ENCODE measurements at places on chromosomes 12 and 14.

GRCh38 chr14:64536488-64537245 is 3.9 kb upstream of the HSPA2 start:
- DNase-seq = no peak

GRCh38 chr14:91901449-91902226 is 34.3 kb upstream of the TC2N start:
- no peak for DNase-seq

DNA sequence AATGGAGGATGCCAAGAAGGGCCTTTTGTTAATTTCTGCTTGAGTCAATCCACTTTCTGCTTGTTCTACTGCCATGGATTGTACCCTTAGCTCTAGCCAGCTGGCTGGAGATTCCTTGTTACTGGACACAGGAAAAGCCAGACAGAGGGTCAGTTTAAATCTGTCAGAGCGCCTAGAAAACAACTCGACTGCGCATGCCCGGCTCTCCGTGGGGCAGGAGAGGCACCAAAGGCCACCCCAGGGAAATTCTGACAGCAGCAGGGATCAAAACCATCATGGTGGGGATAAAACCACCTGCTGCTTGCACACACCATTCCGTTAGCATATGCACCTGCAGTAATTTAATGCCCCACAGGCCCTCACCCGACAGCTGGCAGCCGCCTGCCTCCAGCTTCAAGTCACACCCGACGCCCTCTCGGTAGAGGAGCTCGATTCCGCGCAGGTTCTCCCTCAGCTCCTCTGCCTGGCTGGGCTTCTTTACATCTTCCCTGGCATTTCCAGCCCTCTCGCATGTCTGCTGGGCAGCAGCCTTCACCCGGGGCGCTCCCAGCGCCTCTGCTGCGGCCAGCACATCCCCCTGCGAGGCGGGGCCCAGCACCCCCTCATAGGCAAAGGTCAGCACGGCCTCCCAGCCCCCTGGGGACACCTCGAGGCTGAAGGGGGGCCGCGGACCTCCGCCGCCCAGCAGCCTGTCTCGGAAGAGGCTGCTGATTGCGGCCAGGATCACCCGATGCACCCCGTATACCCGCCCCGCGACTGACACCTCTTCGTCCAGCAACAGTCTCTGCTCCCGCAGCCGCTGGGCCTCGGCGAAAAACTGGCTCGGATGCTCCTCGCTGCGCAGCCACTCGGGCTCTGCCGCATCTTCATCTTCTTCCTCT is 1.0 kb downstream of the KLHL33 start:
- DNase-seq = no peak

GRCh38 chr12:49550693-49551252 is 11.9 kb downstream of the KCNH3 start:
- DNase-seq = no peak

- no peak for DNase-seq
These were observed 617.6 kb downstream of the LRFN5 start for GRCh38 chr14:42224053-42224888.

DNA sequence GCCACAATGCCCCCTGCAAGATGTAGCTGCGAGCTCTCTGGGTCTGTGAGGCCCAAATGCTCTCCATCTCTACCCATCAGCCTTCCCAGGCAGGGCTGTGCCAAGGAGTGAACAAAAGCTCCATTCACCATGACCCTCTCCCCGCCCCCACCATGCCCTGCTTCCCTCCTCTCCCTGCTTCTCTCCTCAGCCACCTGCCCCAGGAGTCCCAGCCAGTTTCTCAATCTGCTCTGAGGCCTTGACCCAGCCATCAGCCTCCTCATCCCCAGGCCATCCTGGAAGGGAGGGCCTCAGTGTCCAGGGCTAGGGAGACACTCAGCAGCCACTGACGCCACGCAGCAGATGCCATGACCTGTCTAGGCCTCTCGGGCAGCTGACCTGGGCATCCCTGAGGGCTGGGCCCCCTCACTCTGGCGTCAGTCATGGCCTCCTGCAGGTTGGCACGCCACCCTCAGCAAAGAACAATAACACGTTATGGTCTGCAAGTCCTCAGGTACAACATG is 8.5 kb upstream of the KRT5 start:
- DNase-seq = no peak

DNA sequence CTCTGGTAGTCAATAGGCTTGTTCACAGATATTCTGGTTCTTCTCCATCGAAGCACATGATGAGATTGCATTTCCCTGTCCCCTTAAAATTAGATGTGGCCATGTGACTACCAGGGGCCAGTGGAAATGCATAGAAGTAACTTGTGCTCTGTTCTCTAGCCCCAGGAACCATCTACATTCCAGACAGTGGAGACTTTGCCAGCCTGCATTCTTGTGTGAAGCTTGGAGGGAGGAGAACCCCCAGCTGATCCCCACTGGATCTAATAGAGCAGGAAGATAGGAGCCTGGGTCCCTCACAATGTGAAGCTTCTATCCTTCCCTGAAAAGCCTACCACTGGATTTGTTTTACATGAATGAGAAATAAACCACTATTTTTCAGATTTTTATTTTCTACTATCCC is 130.1 kb downstream of the KITLG start:
- no peak for DNase-seq

DNA sequence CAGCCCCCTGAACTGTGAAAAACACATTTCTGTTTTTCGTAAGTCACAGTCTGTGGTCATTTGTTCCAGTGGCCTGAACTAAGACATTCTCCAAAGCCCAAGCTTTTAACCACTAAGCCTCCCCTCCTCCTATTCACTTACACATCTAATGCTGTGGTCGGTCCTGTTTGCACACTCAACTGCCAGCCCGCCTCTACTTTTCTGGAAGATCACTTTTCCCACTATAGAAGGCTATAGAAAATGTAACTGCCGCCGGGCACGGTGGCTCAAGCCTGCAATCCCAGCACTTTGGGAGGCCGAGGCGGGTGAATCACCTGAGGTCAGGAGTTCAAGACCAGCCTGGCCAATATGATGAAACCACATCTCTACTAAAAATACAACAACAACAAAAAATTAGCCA is 524.7 kb upstream of the TMEM132C start:
- DNase-seq = no peak

DNA sequence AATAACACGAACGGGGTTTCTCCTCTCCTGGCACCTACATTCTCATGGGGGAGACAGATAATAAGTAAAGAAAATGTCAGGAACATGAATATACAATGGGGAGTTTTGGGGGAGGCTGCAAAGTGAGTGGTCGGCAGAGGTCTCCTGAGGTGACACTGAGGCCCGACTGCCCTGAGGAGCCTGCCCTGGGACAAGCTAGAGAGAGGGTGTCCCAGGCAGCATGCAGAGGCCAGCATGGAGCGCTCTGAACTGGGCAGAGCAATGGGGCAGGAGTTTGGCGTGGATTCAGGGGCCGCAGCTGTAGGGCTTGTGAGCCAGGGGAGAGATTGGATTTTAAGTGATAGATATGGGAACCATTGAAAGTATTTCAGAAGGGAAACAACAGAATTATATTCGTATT is 320.5 kb downstream of the CACNA1C start:
- no peak for DNase-seq

- DNase-seq = no peak
These were observed 623 bp upstream of the C14orf132 start for GRCh38 chr14:96038558-96038919.

- no peak for DNase-seq
These were observed 439.9 kb downstream of the EGLN3 start for GRCh38 chr14:33510991-33511390.

DNA sequence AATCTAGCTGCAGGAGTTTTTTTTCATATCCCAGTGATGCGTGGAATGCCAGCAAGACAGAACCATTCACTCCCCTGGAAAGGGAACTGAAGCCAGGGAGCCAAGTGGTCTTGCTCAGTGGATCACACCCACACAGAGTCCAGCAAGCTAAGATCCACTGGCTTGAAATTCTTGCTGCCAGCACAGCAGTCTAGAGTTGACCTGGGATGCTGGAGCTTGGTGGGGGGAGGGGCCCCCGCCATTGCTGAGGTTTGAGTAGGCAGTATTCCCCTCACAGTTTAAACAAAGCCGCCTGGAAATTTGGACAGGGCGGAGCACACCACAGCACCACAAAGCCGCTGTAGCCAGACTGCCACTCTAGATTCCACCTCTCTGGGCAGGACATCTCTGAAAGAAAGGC is 86.9 kb upstream of the STXBP6 start:
- DNase-seq = no peak

DNA sequence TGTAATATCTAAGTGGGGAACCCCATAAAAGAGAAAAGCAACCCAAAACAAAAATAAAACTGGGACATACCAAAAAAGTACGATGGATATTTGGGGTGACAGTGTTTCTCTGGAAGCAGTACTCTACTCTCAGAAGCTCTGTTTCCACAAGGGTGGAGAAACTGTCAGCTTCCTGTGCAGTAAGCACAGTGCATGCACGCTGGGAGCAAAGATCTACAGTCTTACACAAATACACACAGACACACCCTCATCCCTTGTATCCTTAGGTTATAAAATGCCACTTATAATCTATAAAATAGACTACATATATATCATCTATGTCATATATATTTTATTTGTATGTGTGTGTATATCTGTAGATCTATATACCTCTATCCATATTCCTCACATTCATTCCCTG is 225.8 kb upstream of the SOX5 start:
- no peak for DNase-seq

DNA sequence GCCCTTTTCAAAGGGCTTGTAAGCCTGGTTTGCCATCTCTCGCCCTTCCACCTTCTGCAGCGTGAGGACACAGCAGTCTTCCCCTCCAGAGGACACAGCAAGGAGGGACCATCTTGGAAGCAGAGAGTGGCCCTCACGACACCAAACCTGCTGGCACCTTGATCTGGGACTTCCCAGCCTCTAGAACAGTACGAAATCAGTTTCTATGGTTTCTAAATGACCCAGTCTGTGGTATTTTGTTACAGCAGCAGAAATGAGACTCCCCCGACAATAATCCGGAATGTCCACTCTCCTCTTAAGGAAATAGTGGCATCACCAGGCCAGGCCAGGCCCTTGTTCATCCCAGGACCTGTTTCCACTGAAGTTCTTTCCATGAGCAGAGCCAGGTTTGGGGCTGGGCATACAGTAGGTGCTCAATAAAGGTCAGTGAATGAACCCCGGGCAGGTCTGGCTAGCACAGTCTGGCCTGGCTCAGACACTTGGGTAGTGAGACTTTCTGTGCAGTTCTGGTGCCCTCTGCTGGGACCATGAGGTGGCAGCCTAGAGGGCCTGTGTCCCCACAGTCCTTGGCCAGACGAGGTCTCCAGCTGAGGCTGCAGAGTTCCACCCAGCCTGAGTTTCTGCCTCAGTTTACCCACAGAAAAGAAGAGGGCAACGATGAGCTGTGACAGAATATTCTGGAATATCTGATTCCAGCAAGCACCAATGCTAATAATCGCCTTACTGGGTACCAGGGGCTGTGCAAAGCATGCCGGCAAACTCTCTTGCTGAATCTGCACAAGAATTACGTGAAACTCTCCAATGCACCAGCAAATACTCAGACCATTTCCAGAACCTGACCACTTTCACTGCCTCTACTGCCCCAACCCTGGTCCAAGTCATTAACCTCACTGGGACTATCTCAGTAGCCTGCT is 14.0 kb downstream of the ABCB9 start:
- DNase-seq = peak; percentile 81

GRCh38 chr14:73700325-73700724 is 13.9 kb downstream of the PNMA1 start:
- DNase-seq = no peak

GRCh38 chr14:69694730-69695281 is 72.1 kb upstream of the SRSF5 start:
- DNase-seq = no peak

DNA sequence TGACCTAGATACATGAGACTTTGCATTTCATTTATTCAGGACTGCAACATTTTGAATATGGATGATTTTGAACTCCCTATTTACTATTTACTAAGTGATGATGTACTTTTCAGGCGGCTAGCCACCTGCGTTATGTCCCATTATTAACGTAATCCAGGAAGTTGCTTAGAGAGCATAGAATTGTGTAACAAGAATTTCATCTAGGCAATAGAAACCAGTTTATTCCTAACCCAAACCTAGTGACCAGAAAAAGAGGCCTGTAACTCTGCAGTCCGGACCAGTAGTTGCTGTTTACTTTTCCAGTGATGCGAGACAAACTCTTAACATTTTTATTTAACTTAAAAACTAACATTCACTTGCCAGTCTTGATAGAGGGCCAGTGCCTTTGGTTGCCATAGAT is 12.3 kb downstream of the NUDT4 start:
- DNase-seq = no peak

DNA sequence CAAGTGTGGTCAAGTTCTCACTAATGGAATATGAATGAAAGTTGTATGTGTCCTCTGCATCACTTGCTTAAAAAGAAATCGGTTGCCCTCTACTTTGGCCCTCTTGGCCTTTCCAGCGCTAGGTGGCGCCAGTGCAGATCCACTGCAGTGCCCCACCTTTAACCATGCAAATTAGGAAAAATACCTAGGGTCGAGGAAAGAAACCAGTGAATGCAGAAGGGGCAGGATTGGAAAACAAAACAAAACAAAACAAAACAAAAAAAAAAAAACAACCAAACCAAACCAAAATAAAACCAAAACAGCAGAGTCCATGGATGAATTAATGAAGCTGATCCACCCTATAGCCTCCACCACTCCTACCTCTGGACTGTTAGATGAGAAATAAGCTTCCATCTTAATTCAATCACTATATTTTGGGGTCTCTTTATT is 12.9 kb upstream of the NEMF start:
- DNase-seq = peak; percentile 82

- no peak for DNase-seq
These were observed 374.8 kb downstream of the RMST start for GRCh38 chr12:97837401-97837800.

- DNase-seq = no peak
These were observed 3.0 kb downstream of the LUM start for GRCh38 chr12:91108196-91108755.

- no peak for DNase-seq
These were observed 284.9 kb downstream of the TMTC2 start for GRCh38 chr12:82971584-82971983.

DNA sequence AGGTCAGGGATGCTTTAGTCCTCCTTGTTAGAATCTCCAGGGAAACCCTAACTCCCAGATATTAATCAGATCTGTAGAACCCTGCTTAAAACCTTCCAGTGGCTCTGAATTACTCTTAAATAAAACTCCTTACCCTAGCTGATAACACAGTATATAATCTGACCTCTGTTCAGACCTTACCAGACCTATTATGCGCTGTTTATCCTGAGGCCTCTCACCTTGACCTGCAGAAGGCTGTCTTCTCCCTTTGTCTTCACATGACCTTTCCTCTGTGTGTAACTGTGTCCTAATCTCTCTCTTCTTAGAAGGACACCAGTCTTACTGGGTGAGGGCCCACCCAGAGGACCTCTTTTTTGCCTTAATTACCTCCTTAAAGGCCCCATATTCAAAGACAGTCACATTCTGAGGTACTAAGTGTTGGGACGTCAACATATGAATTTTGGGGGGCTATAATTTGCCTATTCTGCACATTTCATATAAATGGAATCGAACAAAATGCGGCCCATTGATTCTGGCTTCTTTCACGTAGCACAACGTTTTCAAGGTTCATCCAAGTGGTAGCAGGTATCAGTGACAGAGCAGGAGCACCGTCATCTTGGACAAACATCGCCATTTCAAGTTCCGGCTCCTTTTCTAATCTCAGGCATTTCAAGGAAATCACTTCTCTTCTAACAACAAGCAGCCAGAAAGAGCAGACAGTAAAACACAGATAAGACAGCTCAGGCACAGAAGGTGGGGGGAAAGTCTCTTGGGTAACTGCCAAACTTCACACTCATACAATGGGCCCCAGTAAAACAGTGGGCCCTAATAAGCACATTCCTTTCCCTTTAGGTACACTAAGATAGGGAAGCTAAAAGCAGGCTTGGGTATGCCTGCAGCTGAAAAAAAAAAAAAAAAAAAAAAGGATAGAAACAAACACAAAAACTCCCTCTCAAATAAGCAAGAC is 200.2 kb upstream of the NUDT4 start:
- no peak for DNase-seq

- no peak for DNase-seq
These were observed 2.4 kb upstream of the GPRC5D start for GRCh38 chr12:12954356-12954755.
